ENCODE measurements at places on chromosomes 2 and 18. TPM values are rescaled to one million over a fixed set of nuclear protein-coding genes. Genes with fewer than 3 reads are reported as not detected.

- no peak for DNase-seq
These were observed 6.6 kb downstream of the RIT2 start for GRCh38 chr18:43108882-43109281.

- DNase-seq = no peak
These were observed 39.8 kb upstream of the DNMT3A start for GRCh38 chr2:25381502-25381901.

DNA sequence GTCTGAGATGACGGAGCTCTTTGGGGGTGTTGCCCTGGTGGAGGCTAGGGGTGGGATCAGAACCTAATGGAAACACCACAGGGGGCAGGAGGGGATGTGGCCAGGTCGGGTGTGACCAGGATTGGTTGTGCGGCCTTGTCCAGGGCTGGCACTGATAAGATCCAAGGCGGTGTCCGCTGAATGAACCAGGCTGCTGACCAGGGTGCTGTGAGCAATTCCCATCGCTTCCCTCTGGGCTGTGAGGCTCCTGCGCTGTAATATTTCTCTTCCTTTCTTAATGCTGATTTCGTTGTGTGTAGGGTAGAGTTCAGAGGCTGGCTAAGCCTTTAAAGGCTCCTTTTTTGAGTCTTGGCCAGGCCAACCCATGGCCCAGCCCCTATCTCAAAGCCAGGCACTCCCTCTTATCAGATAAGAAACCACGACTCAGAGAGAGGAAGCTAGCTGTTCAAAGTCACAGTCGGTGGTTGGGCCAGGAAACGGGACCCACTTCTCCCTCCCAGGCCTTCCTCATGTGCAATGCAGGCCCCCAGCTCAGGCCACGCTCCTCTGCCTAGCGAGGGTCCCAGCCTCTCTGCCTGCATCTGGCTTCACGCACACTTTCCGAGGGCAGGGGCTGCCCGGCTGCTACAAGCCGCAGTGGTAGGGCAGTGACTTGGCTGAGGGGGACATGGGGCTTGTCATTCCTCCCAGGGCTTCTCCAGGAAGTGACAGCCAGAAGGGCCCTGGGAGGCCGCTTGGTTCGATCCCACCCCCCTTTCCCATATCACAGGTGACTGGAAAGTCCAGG lies 26.0 kb upstream of the FOSL2 start:
- no peak for DNase-seq

DNA sequence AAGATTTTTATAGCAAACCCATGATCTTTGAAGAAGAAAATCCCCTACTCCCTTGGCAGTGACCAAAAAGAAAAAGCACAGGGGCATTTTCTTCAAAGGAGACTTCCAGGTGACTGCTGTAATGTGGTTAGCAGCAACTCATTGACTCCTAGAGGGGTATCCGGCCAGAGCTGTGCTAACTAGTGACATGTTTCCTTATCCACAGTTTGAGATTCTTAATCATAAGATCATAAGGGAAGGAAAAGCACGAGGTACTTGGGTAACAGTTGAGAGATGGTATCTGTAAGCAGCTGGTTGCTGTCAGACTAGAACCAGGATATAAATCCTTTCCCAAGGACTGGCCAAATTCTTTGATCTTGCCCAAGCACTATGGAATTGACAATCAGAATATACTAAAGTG lies 124.7 kb downstream of the MREG start:
- no peak for DNase-seq

DNA sequence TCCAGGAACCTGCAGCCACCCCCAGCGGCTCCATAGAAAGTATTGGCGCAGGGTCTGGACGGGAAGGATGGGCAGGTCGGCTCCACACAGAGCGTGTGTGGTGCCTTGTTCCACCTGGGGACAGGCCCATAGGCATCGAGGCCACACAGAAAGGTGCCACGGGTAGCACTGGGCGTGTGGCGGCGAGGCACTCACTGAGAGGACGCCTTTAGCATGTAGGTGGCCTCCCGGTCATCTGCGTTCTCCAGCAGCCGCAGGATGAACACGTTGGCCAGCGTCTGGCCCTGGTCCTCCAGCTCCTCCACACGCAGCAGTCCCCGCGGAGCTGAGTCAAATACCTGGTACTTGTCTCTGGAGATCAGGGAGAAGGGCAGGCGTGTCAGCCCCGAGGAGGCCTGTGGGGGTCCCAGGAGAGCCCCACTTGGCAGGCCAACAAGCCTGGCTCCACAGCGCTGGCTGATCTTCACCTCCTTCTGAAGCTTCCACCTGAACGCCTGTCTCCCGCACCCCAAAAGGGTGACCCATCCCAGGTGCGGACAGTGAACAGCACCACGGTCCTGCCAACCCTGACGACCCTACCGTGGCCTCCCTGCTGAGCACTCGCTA lies 13.2 kb downstream of the SNORC start:
- peak; percentile 41 for DNase-seq

DNA sequence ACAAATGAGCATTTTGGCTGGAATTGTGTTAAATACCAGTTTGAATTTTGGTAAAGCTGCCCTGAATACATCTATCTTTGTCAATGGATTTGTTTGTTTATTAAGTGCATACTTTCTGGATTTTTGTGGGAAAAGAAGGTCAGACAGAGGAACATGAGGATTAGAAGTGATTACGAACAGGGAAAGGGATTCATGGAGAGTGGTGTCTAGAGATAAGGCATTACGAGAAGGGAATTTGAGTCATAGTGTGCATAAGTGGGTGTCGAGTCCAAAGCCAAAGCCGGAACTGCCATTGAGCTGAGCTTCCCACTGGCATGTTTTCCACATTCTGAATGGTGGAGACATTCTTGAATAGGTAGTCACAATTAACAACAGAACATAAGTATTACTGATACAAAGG lies 68.9 kb upstream of the EFEMP1 start:
- DNase-seq = no peak

DNA sequence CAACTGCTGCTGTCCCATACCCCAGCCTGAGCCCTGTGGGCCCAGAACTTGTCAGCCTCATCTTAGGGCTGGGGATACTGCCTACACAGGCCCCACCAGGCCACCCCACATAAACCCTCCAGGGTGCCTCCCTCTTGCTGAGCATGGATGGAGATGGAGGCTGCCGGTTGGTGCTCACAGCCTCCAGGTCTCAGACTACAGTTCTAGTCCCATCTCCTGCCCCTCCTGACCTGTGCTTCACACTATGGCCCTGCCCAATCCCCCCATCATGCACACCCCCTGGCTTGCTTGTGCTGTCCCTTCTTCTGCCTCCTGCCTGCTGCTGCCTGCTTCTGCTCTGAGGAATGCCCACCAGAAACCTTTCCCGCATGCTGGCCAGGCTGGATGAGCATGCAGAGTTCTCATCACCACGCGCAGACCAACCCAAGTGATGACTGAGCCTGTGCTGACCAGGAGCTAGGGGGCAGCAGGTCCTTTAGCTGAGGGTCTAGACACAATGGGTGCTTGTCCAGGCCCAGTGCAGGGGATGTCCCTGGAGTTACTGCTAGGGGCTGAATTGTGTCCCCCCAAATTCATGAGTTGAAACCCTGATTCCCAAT lies 138.4 kb upstream of the HS6ST1 start:
- DNase-seq = peak; percentile 35

DNA sequence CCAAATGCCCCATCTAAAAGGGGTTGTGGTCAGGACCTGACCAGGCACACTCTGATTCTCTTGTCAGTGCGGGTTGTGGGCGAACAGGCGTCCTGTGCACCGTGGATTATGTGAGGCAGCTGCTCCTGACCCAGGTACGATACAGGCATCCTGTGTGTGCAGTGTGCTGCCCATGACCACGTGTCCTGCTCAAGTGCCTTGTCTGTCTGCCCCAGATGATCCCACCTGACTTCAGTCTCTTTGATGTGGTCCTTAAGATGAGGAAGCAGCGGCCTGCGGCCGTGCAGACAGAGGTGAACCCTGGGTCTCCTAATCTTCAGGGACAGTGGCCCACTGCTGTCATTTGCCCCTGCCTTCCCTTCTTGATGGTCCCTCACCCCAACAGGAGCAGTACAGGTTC lies 14.6 kb downstream of the PTPN18 start:
- peak; percentile 38 for DNase-seq

- DNase-seq = no peak
These were observed 105.0 kb upstream of the RBBP8 start for GRCh38 chr18:22828171-22828570.

DNA sequence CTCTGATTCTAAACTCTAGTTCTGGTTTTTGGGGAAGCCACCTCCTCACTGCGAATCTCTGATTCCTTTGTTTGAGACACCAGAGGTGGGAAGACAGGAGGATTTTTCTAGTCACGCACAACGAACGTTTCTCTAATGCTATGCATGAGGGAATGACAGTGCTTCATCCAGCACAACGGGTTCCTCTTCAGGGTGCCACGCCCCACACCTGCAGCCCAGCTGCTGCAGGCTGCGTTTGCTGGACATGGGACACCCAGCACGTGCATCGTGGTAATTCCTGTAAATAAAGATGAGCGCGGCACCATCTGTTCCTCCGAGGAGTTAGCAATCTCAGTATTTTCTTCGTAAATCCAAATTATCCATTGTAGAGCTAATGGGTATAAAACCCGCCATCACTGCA lies 37.5 kb upstream of the TPO start:
- DNase-seq = no peak

DNA sequence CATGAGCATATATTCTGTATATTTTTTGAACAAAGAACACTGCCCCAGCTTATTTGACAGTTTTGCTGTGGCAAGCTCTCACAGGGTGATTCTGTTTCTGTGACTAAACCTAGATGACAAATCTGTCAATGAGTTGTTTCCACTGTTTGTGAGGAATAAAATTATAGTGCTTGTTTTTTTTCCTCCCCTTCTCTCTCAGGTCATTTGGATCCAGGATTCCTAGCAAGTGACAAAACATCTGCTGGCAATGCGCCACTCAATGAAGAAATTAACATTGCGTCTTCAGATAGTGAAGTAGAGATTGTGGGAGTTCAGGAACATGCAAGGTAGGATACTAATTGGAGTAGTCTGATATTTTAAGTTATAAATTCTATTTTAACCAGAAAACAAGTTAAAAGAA lies 149.3 kb downstream of the HAUS1 start:
- no peak for DNase-seq

DNA sequence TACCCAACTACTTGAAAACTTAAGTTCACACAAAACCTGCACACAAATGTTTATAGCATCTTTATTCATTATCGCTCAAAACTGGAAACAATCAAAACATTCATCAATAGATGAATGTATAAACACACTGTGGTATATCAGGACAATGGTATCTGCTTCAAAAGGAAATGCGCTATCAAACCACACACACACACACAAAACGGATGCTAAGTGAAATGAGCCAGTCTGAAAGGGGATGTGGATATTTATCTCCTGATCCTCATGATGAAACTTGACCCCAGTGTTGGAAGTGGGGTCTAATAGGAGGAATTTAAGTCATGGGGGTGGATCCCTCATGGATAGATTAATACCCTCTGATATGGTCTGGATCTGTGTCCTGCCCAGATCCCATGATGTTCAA lies 22.0 kb downstream of the PDCL3 start:
- DNase-seq = no peak

- DNase-seq = no peak
These were observed 39.3 kb downstream of the TSHZ1 start for GRCh38 chr18:75249672-75250470.

GRCh38 chr2:148746973-148747372 lies 102.4 kb downstream of the EPC2 start:
- no peak for DNase-seq

DNA sequence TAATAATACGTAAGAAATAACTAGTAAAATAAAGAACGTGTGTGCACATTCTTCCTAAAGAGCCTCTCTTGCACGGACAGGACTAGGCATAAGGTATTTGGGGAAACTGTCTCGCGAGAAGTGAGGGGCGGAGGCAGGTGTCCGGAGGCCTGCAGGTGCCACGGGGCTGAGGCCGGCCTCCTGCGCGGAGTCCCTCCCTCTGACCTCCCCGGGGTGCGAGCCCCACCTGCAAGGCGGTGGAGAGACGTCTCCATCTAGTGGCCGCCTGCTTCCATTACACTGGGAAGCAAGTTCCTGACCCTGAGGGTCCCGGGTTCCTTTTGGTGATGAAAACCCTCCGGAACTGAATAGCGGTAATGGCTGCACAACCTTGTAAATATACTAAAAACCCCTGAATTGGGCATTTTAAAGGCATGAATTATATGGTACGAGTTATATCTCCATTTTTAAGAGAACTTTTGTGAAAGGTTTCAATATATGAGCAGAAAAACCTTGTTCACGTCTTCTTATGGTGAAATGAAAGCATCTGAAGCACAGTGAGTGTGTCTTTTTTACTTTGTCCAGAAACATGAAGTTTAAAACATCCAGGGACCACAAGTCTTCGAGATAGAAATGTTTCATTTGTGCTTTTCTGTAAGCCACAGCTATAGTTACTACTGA lies 35.5 kb upstream of the CTDP1 start:
- DNase-seq = peak; percentile 54

GRCh38 chr18:43195421-43195820 lies 79.9 kb upstream of the RIT2 start:
- no peak for DNase-seq

GRCh38 chr2:45009303-45009927 lies at the start of gene SIX2:
SIX2 (minus strand) TSS chr2:45009452; CDS start chr2:45009110, 342 bp downstream.
- DNase-seq = peak; percentile 62

GRCh38 chr2:25894135-25894830 lies 16.0 kb upstream of the ASXL2 start:
- peak; percentile 49 for DNase-seq

- no peak for DNase-seq
These were observed 35.6 kb downstream of the BMP10 start for GRCh38 chr2:68835621-68836020.

GRCh38 chr2:232459419-232460035 lies 3.6 kb downstream of the ALPI start:
- DNase-seq = peak; percentile 29

DNA sequence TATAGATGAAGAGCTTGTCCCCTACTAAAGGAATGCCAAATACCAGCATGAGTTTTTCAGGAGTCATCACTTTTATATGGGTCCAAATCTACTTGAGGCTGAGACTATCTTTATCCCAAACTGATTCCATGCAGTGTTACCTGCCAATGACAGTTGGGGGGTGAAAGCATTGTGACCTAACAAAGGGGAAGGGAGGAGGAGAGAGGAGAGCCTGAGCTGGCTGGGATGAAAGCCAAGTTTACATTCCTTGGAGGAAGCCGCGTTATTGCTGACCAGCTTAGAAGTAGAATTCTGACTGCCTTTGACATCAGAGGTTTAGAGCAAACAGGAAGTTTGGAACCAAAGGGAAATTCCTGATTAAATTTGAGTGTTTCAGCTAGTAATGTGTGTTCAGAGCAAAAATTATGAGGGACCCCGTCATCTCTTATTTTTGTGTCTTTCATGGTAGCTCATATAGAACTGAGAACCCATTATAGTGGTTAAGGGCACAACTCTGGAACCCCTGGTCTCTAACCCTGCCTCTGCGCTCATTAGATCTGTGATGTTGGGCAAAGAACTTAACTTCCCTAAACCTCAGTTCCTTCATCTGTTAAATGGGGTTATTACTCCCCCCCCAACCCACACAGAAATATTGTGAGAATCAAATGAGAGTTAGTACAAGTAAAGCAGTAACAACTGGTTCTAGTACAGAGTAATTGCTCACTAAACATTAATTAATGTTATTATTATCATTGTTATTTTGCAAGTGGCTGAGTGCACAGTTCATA lies 199.3 kb upstream of the EPAS1 start:
- DNase-seq = no peak

Gene RAB27B
- total RNA-seq = 1.0 TPM

Gene CCL20
- total RNA-seq = not detected

Gene LOXHD1
- not detected for total RNA-seq

Gene AQP12A
- total RNA-seq = not detected

Gene LBH
- 7.6 TPM for total RNA-seq

Gene FKBP1B
- 9.5 TPM for total RNA-seq

Gene PAX8
- 0.65 TPM for total RNA-seq

Gene LYPD6
- 0.25 TPM for total RNA-seq

Gene UGT1A4
- 454 TPM for total RNA-seq

Gene RAB3GAP1
- 13.1 TPM for total RNA-seq

Gene TNP1
- total RNA-seq = not detected

Gene MCFD2
- total RNA-seq = 161 TPM

Gene IGFBP2
- 404 TPM for total RNA-seq

Gene SLC40A1
- total RNA-seq = 151 TPM
